ENCODE measurements at places on chromosomes 1 and 21.
A peak's percentile ranks its signal among the peaks of the same experiment; 100 is the strongest.

DNA sequence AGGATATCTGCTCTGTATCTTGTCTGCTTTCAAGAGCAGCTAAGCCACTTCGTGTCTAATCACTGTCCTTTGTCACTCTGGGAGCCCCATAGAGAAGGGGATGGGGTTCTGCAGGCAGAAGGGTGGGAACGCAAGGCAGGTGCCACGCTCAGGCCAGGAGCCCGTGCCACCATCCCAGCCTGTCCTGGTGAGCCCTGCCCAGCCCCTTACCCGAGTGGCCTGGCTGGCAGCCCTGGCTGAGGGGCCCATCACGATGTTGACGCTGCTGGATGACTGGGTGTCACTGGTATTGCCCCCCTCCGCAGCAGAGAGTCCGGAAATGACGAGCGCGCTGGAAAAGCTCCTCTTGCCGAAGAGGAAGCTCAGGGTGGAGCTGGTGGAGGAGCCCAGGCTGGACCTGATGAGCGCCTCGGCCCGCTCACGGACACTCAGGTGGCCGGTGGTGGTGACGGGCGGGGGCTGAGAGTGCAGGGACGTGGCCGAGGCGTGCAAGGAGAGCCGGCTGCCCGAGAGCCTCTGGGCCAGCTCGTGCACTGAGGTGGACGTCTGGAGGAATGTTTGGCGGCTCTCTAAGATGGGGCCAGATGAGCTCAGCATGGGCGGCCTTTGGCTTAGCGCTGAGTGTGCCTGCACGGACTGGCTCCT lies 35.6 kb downstream of the NTPCR start:
- DNase-seq: no peak

DNA sequence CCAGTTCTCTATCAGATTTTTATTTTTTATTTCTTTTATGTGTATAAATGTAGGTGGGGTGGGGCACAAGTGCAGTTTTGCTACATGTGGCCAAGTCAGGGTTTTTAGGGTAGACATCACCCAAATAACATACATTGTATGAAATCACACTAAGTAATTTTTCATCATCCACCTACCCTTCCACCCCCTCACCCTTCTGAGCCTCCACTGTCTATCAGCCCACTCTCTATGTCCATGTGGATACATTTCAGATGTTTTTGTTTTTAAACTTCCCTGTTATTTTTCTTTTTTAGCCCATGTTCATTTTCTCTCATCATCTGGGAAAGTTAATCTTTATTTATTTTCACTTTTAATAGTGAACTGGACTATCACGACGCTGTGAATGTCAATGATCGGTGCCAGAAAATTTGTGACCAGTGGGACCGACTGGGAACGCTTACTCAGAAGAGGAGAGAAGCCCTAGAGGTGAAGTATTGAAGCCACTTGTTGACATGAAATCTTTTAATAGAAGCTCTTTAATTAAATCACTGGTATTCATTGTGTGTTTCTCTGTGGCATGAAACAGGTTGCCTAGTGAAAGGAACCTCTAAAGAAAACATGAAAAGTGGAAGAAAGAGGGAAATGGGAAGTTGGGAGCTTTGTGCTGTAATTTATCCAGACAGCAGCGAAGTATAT lies 47.6 kb upstream of the MTR start:
- no peak for DNase-seq

DNA sequence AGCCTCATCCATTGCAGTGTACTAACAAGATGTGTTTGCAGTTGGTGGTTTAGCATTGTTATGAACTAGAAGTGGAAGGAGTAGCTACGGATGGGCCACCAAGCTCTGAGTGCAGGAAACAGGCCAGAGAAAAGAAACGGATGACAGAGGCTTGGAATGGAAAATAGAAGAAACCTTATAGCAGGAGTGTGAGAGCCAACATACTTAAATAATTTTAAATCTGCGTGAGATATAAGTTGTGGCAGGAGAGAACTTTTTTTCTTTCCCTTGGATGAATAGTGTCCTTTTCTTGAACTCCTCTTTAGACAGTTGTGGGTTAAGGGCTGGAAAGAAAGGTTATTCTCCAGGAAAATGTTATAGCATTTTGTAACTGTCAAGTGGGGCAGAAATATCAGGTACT lies 54.2 kb downstream of the RGL1 start:
- DNase-seq: no peak

DNA sequence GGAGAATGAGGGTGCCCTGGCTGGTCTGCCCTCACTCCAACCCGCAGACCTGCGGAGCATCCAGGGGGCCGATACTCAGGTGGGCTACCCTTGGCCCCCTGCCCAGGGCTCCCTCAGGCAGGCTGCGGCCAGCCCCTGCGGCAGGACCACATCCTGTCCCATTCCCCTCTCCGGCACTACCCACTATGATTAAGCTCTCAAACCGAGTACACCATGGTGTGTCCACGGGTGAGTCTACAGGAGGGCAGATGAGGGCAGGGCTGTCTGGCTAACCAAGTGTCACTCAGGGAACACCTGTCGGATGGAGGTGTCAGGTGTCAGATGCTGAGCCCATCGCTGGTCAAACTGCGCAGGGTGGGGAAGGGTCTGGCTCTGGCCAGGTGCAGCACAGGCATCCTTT lies 47.2 kb downstream of the SLC66A1 start:
- no peak for DNase-seq

DNA sequence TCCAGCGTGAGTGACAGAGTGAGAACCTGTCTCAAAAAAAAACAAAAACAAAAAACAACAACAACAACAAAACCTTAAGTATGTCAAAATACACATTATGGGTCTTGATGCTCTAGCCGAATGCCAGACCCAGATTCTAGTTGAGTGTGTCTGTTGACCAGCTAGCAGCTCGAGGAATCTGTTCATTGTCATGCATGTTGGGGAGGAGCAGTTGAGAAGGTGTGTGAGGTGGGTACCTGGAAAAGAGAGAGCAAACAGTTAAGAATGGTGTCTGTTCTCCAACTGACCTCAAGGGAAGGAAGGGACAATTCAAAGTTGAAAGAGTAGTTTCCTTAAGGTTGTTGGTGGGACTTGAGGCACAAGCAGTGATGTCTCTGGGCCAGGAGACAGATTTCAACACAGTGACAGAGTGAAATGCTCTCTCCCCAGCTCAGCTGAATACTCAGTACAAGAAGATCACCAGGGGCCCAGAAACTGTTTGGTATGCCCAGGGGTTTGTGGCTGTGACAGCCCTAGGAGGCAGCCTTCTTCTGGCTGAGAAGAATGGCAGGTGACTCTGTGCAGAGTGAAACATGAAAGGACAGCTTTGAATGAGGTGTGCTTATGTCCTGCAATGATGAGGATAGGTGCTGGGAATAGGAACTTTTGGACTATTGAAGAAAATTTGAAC lies 14.4 kb upstream of the POU2F1 start:
- no peak for DNase-seq

- peak; percentile 63 for DNase-seq
Observed at GRCh38 chr1:161069731-161070270, at the start of gene ARHGAP30. Gene ARHGAP30, minus strand, starts transcription at chr1:161069891. Its CDS starts 267 bp downstream, at chr1:161069624.

DNA sequence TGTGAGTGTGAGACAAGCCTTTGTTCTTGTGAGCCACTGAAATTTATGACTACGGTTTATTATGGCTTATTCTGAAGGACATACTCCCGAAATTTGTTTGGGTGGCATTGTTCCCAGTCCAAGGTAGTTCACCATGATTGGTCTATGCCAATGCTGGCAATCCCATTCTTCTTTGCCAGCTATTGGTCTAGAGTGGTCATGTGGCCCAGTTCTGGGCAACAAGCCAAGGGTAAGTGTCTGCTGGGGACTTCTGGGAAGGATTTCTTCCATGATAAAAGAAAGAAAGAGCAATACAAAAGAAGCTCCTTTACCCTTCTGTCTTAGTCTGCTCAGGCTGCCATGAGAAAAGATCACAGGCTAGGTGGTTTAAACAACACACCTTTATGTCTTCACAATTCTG lies 201.6 kb downstream of the SLC35F3 start:
- DNase-seq: no peak

GRCh38 chr1:176801514-176802020 lies 338.6 kb downstream of the PAPPA2 start:
- no peak for DNase-seq

- no peak for DNase-seq
Observed at GRCh38 chr1:2495546-2495945, 19.5 kb downstream of the PLCH2 start.

DNA sequence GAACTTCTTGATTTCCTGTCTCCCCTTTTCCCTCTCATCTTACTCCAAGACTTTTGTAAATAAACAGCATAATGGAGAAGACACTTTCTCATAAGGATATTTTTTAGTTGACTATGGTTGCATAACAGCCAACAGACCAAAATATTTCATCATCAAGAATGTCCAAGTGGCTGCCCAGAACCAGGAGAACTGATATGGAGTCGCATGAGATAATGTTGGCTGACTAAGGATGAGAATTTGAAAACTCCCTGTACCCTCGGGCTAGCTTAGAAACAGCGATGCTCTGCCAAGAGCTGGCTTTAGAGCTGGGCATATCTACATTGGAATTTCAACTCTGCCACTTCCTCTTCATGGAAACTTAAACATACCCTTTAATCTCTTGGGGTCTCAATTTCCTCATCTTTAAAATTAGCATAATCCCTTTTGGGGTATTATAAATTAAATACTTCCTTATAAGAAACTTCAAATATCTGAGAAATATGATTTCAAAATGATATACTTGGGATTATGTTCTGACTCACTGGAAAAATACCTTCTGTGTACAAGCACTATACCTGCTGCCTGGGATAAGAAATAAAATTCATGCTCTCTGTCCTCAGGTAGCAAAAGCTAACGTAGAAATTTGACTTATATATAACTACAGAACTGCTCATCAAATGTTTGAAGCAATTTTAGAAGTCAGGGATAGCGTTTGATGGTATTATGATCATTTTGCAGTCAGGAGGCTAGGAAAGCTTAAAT lies 777.3 kb downstream of the LTN1 start:
- DNase-seq: no peak

- DNase-seq: no peak
Observed at GRCh38 chr1:2286923-2287322, 58.8 kb downstream of the SKI start.

GRCh38 chr1:207893737-207894582 lies 17.0 kb downstream of the CD34 start:
- DNase-seq: no peak

- DNase-seq: no peak
Observed at GRCh38 chr1:234882898-234883297, 245.7 kb downstream of the TOMM20 start.

- no peak for DNase-seq
Observed at GRCh38 chr1:228992044-228992443, 256.8 kb downstream of the RHOU start.

GRCh38 chr1:212651521-212651920 lies 43.0 kb downstream of the ATF3 start:
- DNase-seq: no peak

- DNase-seq: no peak
Observed at GRCh38 chr1:18148461-18148860, 40.9 kb downstream of the IGSF21 start.

- no peak for DNase-seq
Observed at GRCh38 chr1:58307431-58307830, 239.1 kb downstream of the OMA1 start.

DNA sequence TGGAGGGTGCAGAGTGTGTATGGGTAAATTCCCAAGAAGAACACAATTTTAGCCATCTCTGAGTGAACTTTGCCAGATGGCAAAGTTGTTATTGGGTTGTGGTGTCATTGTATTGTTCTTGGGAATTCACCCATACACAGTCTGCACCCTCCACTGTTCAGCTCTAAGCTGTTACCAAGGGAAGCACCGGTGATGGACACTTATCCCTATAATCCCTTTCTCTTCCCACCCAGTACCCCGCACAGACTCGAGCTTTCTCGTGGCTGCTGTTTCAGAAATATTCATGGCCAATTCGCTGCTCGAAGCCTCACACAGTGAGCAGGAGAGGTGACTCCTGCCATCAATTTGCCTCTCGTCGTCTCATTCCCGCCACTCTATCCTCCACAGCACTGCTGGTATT lies 95.7 kb upstream of the PALMD start:
- no peak for DNase-seq

GRCh38 chr1:8987881-8988617 lies 38.2 kb downstream of the SLC2A7 start:
- DNase-seq: peak; percentile 45
